Gastrocnemius medialis (tissue), 4 donors: ENCODE measurements at places on chromosomes 13 and 19.

- no peak overlapping the region for H3K4me3 ChIP-seq
- H3K4me1 ChIP-seq = no peaks in the 10 kb centered on the region
- H3K27ac ChIP-seq = no peak overlapping the region
- DNase-seq = peak; percentile 7
- H3K36me3 ChIP-seq = no peaks in the 10 kb centered on the region
These were observed 11.8 kb upstream of the SHD start for GRCh38 chr19:4267101-4267900.

DNA sequence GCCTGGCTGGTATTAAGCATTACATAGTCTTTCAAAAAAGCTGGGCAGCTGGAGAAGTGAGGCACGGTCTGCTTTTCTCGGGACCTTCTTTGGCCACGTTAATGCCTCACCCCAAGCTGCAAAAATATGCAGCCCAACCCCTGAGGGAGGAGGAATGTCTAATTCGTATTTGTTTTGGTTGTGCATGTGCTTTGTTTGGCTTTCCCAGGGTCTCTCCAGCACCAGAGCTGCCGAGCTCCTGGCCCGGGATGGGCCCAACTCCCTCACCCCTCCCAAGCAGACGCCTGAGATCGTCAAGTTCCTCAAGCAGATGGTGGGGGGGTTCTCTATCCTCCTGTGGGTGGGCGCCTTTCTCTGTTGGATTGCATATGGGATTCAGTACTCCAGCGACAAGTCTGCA lies 7.9 kb downstream of the ATP12A start:
- H3K27ac ChIP-seq = no peak overlapping the region
- H3K36me3 ChIP-seq = no peaks in the 10 kb centered on the region
- no peaks in the 10 kb centered on the region for H3K27me3 ChIP-seq
- no peak for DNase-seq

GRCh38 chr13:89684896-89685295 lies 1662.6 kb upstream of the MIR17HG start:
- no peaks in the 10 kb centered on the region for H3K4me1 ChIP-seq
- H3K36me3 ChIP-seq = no peaks in the 10 kb centered on the region
- no peak overlapping the region for H3K27ac ChIP-seq
- DNase-seq = no peak
- no peaks in the 10 kb centered on the region for H3K27me3 ChIP-seq

GRCh38 chr13:66879988-66880387 lies 350.1 kb downstream of the PCDH9 start:
- no peaks in the 10 kb centered on the region for H3K27me3 ChIP-seq
- H3K4me3 ChIP-seq = no peak overlapping the region
- DNase-seq = no peak
- no peaks in the 10 kb centered on the region for H3K36me3 ChIP-seq
- no peaks in the 10 kb centered on the region for H3K4me1 ChIP-seq

GRCh38 chr19:8269724-8270123 lies 38.4 kb downstream of the CD320 start:
- no peaks in the 10 kb centered on the region for H3K36me3 ChIP-seq
- H3K4me1 ChIP-seq = no peaks in the 10 kb centered on the region
- H3K4me3 ChIP-seq = no peak overlapping the region

DNA sequence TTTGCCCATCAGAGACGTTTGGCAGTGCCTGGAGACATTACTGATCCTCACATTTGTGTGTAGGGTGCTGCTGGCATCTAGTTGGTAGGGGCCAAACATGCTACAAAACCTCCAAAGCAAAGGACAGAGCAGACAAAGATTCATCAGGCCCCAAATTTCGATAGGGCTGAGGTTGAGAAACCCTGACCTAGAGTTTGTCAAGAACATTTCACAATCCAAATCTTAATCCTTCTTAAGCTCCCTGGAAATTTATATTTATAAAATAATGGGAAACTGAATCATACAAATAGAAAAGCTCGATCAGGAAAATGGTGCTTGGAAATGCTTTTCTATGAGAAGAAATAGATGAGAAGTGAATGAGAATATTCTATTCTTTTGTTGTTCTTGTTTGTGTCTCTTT lies 273.6 kb downstream of the DCT start:
- H3K4me1 ChIP-seq = no peaks in the 10 kb centered on the region
- H3K27ac ChIP-seq = no peak overlapping the region
- H3K36me3 ChIP-seq = no peaks in the 10 kb centered on the region
- H3K4me3 ChIP-seq = no peak overlapping the region
- no peaks in the 10 kb centered on the region for H3K27me3 ChIP-seq

DNA sequence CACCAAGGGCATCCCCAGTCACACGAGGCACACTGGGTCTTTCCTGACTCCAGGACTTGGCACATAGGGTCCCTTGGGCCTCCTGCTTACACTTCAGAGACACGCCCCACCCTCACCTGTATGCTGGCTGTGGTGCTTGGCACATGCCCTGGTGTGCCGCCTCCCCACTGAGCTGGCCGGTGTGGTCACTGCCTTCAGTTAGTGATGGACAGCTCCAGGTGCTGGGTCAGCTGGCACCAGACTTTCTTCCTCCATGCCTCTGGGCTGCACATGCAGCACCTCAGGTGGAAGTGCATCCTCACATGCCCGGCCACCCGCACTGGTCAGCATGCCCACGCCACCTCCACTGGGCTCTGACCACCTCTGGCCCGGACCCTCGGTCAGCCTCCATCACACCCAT lies 52.9 kb downstream of the KLF2 start:
- peaks cover 34% of the 10 kb centered on the region for H3K36me3 ChIP-seq
- no peak overlapping the region for H3K4me3 ChIP-seq
- peak; percentile 84 for DNase-seq
- peak overlapping the region; percentile 30 for H3K27ac ChIP-seq
- H3K27me3 ChIP-seq = no peaks in the 10 kb centered on the region
- peaks cover 29% of the 10 kb centered on the region for H3K4me1 ChIP-seq

- no peaks in the 10 kb centered on the region for H3K27me3 ChIP-seq
- H3K27ac ChIP-seq = no peak overlapping the region
- no peak overlapping the region for H3K4me3 ChIP-seq
- no peaks in the 10 kb centered on the region for H3K36me3 ChIP-seq
These were observed 473.0 kb upstream of the SLC10A2 start for GRCh38 chr13:103539265-103539664.

DNA sequence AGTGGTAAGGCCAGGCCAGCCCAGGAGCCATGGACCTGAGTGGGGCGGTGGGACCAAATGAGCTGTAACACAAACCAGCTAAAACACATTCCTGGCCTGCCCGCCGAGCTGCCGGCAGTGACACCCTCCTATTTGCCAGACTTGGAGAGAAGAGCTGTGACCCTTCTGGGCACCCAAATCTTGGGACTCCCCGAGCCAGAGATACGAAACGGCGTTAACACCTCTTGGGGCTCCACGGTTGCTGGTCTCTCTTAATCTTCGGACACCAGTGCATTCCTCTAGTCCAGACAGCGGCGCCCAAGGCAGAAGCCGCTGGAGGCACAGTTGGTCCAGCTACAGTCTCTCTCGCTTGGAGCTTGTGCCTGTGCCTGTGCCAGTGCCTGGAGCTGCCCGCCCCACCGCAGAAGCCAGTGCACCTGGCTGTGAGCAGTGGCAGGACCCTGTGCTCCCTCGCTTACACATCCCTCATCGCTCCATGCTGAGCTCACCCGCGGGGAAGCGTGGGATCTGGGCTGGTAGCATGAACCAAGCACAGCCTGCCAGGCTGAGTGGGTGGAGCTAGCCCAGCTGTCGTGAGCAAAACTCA lies 147.2 kb upstream of the KLHL1 start:
- no peak overlapping the region for H3K4me3 ChIP-seq
- H3K27ac ChIP-seq = no peak overlapping the region
- no peaks in the 10 kb centered on the region for H3K4me1 ChIP-seq
